Activated B cell treated with CpG ODN at 0.5 μM for 24 hours (primary cell): ENCODE measurements at places on chromosomes 2 and 18. TPM values are rescaled to one million over a fixed set of nuclear protein-coding genes. Genes with fewer than 3 reads are reported as not detected.

DNA sequence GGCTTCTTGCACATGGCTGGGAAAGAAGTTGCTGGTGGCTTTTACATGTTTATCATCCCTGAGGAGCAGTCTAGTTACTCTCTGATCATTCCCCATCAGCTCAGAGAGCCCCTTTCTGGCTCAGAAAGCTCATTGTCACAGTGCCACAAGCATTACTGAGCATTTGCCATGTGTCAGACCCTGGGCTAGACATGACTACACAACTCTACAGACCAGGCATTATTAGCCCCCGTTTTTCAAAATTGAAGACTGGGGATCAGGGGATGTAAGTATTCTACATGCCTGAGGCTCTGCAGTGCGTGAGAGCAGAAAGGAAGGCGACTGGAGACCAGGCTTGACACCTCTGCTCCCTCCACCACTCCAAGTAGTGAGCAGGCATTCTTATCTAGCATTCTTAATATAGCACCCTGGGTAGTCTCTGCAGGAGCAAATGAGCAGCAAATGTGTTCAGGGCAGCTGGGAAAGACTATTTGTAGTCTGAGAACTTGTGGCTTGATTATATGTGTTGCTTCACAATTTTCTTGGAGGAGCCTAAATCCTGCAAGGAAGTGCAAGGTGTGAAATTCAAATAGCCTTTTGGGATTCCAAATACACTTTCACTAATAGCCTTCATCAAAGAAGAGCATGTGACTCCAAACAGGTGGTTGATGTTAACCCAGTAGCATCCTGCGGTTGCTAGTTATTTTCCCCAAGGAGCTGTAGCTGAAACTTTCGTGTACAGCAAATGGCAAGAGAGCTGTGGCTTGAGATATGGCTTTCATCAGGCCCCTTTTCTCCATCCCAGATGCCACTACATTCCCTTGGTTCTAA, 143.2 kb downstream of the DDX1 start:
- peaks cover 12% of the 10 kb centered on the region for H3K27me3 ChIP-seq
- no peaks in the 10 kb centered on the region for H3K36me3 ChIP-seq
- peaks cover 15% of the 10 kb centered on the region for H3K4me1 ChIP-seq
- H3K4me3 ChIP-seq: no peak overlapping the region
- DNase-seq: no peak

DNA sequence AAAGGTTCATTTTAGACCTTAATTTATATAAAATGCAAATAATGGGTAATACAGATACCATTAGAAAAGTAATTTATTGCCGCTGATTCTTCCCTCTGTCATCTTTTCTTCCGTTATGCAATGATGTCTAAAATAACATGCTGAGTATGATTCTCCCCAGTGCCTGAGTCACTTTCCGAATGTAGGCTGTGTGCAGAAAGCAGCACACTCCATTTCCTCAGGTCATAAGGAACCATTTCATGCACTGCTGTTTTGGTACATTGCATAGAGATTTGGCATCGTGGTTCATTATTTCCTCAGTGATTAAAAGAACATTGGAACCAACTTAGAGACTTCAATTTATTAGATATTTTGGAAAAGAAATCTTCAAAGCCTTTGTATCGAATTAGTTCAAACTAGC, 173.5 kb downstream of the CDH2 start:
- no peak overlapping the region for H3K4me3 ChIP-seq
- H3K36me3 ChIP-seq: no peaks in the 10 kb centered on the region
- no peak overlapping the region for H3K27ac ChIP-seq

The PLA2R1 gene
- not detected in 2 replicates for total RNA-seq

DNA sequence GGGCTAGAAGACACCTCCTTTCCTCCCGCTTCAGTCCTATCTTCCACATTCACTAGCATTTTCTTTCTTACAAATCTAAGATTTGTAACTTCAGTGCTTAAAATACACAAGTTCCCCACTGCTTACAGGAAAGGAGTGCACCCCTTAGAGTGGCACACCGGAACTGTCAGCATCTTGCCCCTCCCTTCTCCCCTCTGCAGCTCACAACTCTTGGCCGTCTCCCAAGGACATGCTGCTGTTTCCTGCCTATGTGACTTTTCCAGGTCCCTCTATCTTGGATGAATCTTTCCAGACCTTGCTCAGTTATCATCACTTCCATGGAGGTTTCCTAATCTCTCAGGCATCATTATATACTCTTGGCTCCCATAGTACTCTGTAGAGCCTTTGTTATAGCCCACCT, 334.8 kb downstream of the CELF4 start:
- DNase-seq: no peak
- no peaks in the 10 kb centered on the region for H3K36me3 ChIP-seq
- no peak overlapping the region for H3K4me3 ChIP-seq
- H3K4me1 ChIP-seq: peaks cover 9% of the 10 kb centered on the region
- no peaks in the 10 kb centered on the region for H3K27me3 ChIP-seq
- H3K27ac ChIP-seq: no peak overlapping the region

DNA sequence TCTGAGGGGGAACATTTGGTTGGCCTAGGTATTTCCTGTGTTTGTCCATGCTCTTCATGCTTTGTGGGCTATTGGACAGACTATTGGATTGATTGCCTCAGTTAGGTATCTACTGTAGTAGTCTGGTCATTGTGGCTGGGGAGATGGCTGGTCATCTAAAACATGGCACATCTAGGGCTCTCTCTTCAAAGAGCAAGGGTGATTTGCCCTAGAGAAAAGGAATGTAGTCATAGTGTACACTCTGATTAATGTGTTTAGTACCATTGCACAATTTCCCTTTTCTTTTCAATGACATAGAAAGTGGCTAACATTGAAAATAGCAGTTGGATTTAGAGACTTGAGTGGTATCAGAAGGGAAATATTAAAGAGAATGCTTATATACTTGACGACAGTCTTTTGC, 114.3 kb downstream of the LCLAT1 start:
- H3K4me1 ChIP-seq: no peaks in the 10 kb centered on the region
- no peak overlapping the region for H3K4me3 ChIP-seq
- no peak for DNase-seq
- no peak overlapping the region for H3K27ac ChIP-seq
- no peaks in the 10 kb centered on the region for H3K27me3 ChIP-seq

- H3K27ac ChIP-seq: no peak overlapping the region
- no peaks in the 10 kb centered on the region for H3K27me3 ChIP-seq
- no peak overlapping the region for H3K4me3 ChIP-seq
- H3K36me3 ChIP-seq: peaks cover 96% of the 10 kb centered on the region
- H3K4me1 ChIP-seq: no peaks in the 10 kb centered on the region
These were observed 69.6 kb downstream of the TRAPPC12 start for GRCh38 chr2:3449086-3449485.

The ZNG1B gene
- total RNA-seq: 48.5 and 53.2 TPM in 2 replicates

DNA sequence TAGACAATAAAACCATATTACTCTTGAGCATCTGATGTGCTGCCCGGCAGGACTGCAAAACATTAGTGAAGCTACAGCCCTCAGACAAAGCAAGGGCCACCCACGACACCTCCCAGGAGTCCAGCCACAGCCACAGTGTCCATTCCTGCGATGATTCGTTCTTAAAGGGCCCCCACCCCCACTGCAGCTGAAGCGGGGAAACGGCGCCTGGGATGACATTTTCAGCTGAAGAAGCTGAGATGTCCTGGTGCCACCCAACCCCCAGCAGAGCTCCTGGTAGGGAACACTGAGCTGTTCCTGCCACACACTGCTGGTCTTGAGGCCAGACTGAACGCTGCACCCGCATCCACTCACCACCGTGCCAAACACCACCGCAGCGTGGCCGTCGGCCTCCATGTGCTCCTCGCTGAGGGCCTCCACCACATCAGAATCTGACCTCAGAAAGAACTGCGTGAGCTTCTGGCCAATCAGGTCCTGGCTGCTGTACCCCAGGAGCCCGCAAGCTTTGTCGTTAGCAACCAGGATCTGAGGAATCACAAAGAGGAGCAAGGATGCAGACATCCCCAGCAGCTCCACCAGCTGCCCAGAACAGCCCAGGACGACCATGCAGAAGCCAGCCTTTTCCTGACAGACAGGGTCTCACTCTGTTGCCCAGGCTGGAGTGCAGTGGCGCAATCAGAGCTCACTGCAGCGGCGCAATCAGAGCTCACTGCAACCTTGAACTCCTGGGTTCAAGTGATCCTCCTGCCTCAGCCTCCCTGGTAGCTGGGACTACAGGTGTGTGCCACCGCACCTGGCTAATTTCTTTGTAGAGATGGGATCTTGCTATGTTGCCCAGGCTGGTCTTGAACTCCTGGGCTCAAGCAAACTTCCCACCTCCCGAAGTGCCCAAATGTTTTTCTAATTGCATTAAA, 9.5 kb downstream of the PASK start:
- no peak overlapping the region for H3K4me3 ChIP-seq
- no peaks in the 10 kb centered on the region for H3K27me3 ChIP-seq
- H3K36me3 ChIP-seq: peaks cover 74% of the 10 kb centered on the region
- H3K4me1 ChIP-seq: no peaks in the 10 kb centered on the region
- no peak for DNase-seq

GRCh38 chr18:56637176-56637575, 1.2 kb downstream of the TXNL1 start:
- DNase-seq: no peak
- H3K4me1 ChIP-seq: peaks cover 52% of the 10 kb centered on the region
- H3K27me3 ChIP-seq: no peaks in the 10 kb centered on the region
- peak overlapping the region; percentile 99 for H3K27ac ChIP-seq
- peaks cover 36% of the 10 kb centered on the region for H3K36me3 ChIP-seq

DNA sequence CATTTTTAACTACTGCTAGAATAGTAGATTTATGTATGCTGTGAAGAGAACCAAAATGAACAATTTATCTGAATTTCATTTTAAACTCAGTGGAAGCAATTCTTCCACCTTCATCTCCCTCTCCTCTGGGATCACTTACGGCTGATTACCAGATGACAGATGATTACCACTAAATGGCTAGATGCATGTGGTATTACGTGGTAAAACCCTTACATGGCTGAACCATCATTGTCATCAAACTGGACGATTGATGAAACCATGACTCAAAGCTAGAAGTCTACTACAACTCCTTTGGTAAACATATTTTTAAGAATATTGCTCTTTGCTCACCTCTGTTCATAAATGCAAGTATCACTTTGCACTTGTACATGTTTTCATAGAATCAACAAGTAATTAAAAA, 48.5 kb upstream of the DOCK10 start:
- DNase-seq: no peak
- H3K27me3 ChIP-seq: peaks cover 9% of the 10 kb centered on the region
- H3K36me3 ChIP-seq: no peaks in the 10 kb centered on the region
- no peaks in the 10 kb centered on the region for H3K4me1 ChIP-seq

- H3K36me3 ChIP-seq: no peaks in the 10 kb centered on the region
- H3K4me3 ChIP-seq: no peak overlapping the region
- DNase-seq: no peak
- no peak overlapping the region for H3K27ac ChIP-seq
These were observed 824.9 kb downstream of the GALR1 start for GRCh38 chr18:78074400-78075020.

The CEP76 gene
- total RNA-seq: 6.4 and 6.9 TPM in 2 replicates

The TXNDC2 gene
- total RNA-seq: 0.13 and 0.54 TPM in 2 replicates

- no peaks in the 10 kb centered on the region for H3K4me1 ChIP-seq
- no peak overlapping the region for H3K4me3 ChIP-seq
- no peak overlapping the region for H3K27ac ChIP-seq
These were observed 107.3 kb upstream of the PID1 start for GRCh38 chr2:229378386-229378785.

- H3K36me3 ChIP-seq: no peaks in the 10 kb centered on the region
- no peak overlapping the region for H3K4me3 ChIP-seq
- no peak for DNase-seq
- no peak overlapping the region for H3K27ac ChIP-seq
These were observed 87.8 kb upstream of the BCL2L11 start for GRCh38 chr2:111032721-111033429.

GRCh38 chr2:19631871-19632270, 269.9 kb downstream of the TTC32 start:
- no peaks in the 10 kb centered on the region for H3K36me3 ChIP-seq
- DNase-seq: no peak
- no peak overlapping the region for H3K4me3 ChIP-seq
- H3K4me1 ChIP-seq: no peaks in the 10 kb centered on the region
- H3K27me3 ChIP-seq: no peaks in the 10 kb centered on the region

The WDR12 gene
- 57.5 and 63.1 TPM in 2 replicates for total RNA-seq

GRCh38 chr18:26487437-26487836, 60.9 kb downstream of the KCTD1 start:
- no peaks in the 10 kb centered on the region for H3K36me3 ChIP-seq
- no peaks in the 10 kb centered on the region for H3K4me1 ChIP-seq
- H3K27ac ChIP-seq: no peak overlapping the region
- DNase-seq: no peak
- H3K4me3 ChIP-seq: no peak overlapping the region
- H3K27me3 ChIP-seq: no peaks in the 10 kb centered on the region

DNA sequence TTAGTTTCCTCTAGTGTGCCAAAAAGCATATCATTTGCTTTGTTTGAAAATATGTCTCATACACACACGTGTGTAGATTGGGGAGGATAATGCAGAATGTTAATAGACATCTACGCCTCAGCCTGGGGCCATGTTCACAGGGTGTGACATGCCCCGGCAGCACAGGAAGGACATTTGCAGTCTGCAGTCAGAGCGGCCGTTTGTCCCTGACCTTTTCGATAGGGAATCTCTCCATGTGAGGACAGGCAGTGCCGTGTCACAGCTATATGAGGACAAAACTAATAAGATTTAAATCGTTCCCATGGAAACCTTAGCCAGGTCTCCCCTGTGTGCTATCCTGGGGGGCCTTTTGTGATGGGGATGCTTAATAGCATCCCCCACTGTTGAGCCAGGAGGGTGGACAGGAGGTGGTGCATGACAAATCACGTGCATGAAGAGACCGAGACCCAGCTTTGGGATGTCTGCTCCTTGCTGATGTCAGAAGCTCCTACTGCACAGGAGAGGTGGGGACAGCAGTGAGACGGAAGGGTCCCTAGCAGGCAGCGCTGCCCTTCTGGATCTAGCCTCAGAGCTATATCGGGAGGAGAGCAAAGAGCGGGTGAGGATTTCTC, 100.6 kb downstream of the RNF144A start:
- no peaks in the 10 kb centered on the region for H3K27me3 ChIP-seq
- H3K36me3 ChIP-seq: no peaks in the 10 kb centered on the region
- H3K4me1 ChIP-seq: peaks cover 5% of the 10 kb centered on the region
- H3K27ac ChIP-seq: no peak overlapping the region
